CD4-positive, alpha-beta T cell treated with Interleukin-21 for 1 hour (primary cell): ENCODE measurements at places on chromosomes 4 and X.

GRCh38 chr4:83768146-83768545, 232.2 kb downstream of the GPAT3 start:
- DNase-seq: no peak

DNA sequence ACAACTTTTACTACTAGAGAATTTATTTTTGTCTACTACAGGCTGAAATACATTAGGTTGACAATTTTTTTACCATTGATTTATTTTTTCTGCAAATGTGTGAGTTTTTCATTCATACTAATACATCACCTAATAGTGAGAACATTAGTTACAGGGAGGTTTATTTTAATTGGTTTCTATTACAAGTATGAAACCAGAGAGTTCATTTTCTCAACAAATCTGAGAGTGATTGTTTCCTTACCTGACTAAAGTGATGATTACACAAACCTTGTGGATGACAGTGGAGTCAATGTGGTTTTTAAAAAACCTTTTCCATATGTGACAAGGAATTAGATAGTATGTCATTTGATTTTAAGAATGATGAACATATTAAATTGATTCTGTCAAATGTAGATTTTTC, 227.4 kb downstream of the PALLD start:
- no peak for DNase-seq

- DNase-seq: no peak
These were observed 40.8 kb downstream of the VSIG4 start for GRCh38 chrX:65999029-65999562.

- no peak for DNase-seq
These were observed 30.5 kb downstream of the PAGE2 start for GRCh38 chrX:55119271-55119670.

DNA sequence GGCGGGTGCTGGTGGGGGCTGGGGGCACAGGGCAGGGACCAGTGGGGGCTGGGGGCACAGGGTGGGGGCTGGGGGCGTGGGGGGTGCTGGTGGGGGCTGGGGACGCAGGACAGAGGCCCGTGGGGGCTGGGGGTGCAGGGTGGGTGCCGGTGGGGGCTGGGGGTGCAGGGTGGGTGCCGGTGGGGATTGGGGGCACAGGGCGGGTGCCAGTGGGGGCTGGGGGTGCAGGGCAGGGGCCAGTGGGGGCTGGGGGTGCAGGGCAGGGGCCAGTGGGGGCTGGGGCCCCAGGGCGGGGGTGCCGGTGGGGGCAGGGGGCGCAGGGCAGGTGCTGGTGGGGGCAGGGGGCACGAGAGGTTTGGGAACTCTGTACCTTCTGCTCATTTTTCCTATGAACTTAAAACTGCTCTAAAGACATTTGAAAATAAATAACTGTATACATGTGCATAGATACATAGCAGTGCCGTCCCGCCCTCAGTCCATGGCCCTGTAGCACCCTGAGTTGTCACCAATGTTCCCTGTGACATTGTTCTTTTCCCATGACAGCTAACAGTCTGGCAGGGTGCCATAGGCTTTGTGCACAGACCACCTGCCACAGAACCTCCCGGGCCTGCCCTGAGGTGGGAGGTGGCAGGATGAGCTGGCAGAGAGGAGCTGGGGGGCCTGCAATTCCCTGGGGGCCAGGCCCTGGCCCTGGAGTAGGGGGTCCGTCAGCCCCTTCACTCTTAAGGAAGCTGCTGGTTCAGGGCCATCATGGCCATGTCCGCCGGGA, 35.6 kb upstream of the ADRA2C start:
- no peak for DNase-seq

DNA sequence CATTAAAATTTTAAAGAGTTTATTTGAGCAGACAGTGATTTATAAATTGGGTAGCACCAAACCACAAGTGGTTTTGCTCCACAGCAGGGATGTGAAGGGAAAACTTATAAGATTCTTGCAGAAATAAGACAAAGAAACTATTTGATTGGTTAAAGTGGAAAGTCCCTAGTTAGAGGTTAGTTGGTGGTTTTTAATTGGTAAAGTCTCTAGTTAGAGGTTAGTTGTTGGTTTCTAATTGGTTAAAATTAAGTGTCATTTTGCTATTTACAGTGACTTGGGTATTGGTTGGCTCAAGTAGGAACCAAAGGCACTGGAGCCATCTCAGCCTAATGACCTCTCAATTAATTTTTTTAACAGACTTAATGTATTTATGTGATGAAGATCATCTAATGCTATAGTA, 23.0 kb downstream of the ATG4A start:
- DNase-seq: no peak

GRCh38 chr4:53453385-53453784, 75.9 kb downstream of the FIP1L1 start:
- DNase-seq: no peak

DNA sequence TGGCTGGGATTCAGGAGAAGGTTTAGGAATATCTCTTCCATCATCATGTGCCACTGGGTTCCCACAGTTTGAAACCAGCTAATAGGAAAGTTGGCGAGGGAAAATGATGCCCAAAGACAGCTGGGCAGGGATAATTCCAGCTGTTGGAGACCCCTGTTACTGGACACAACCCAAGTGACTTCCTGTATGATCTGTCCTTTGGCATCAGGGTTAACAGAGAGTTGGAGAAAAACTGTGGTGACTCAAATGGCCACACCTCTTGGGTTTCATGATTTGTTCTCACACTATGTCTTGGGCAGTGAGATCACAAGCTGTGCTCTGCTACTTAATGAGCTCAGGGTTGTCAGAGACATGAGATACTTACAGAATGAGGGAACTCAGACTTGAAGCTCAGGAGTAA, 3.8 kb downstream of the FGF16 start:
- no peak for DNase-seq

- no peak for DNase-seq
These were observed 327.8 kb downstream of the CAMK2D start for GRCh38 chr4:113433536-113434246.

DNA sequence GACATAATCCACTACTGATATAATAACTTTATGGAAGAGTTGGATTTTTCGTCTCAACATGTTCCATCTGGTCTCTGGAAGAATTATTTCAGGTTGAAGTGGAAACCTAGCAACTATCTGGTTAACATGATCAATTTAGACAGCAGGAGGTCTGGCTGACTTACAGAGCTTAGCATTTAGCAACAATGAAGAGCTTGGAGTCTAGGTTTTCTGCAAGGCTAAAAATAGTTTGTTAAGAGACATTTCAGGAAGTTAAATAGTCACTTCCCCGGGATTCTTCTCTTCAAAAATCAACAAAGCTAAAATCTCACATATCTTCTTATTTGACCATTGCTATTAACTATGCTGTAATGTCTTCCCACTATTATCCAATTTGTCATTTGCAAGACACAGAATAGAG, 418.6 kb upstream of the DIPK2B start:
- no peak for DNase-seq

GRCh38 chrX:17713288-17713687, 24.0 kb upstream of the SCML1 start:
- no peak for DNase-seq

- DNase-seq: no peak
These were observed 186.9 kb downstream of the FRMPD4 start for GRCh38 chrX:12325171-12325570.

DNA sequence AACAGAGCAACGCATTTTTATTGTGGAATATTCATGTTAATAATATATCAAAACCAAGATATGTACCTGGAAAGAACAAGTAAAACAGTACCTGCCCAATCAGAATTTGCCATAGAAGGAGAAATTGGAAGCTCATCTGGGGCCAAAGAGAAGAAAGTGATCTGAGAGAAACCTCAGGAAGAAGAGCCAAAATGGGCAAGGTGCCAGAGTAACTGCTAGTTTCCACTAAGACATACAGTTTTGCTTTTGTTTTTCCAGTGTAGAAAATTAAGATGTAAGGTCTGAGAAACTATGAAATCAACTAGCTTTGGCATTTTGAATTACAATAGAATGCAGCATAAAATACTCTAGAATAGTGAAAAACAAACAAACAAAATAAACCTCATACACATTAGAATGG, 2201.2 kb downstream of the ARAP2 start:
- DNase-seq: no peak

- DNase-seq: no peak
These were observed 218.3 kb upstream of the ZC4H2 start for GRCh38 chrX:65194547-65194946.

DNA sequence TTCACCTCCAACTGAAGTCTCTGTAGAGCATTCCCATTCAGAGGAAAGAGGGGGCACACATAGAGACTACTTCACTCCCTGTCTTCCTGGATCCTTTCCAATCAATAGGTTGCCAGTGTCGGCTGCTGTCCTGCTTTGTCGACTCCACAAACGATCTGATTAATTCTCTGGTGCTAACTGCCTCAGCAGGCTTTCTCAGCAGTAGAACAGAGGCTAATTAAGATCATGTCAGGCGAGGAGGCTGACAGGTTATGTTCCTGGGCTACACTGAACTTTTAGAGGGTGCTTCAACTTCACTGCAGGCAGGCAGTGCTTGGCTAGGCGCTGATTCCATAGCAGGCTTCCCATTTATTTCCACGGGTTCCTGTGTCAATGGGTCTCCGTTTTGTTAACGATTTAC, 79.2 kb downstream of the GRIA3 start:
- no peak for DNase-seq

- no peak for DNase-seq
These were observed 7.1 kb downstream of the TBX22 start for GRCh38 chrX:80021621-80022020.

DNA sequence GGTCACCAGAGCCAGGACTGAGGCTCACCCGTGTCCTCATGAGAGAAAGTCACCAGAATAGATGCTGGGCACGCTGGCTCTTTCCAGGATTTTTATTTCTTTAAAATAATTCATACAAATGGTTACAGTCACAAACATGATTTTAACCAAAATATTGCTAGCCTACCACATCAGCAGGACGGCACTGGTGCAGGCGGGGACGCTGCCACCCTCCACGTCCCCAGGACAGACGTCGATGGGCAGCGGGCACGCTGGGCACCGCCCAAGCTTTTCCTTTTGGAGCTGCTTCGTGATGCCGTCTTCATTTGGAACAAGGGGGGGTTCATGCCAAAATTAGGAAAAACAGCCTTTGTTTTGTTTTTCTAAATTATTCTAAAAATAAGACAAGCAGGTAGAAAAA, 37.6 kb downstream of the CTBP1 start:
- DNase-seq: no peak

DNA sequence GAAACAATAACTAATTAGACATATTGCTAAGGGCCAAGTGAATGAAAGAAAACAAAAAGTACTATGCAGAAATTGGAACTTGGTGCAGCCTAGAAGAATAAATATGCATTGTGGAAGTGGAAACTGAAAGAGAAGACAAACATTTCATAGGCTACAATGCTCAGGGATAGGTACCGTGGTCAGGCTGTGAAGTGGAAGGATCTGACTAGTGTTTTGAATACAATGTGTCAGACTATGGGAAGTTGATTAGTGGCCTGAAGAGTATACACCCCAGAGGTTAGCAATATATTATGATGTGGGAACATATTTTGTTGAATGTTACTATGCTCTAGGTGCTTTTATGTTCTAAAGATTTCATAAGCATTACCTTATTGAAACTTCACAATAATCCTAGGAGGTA, 36.8 kb downstream of the GPRIN3 start:
- no peak for DNase-seq

- DNase-seq: no peak
These were observed 67.2 kb downstream of the RPS3A start for GRCh38 chr4:151166636-151167035.

DNA sequence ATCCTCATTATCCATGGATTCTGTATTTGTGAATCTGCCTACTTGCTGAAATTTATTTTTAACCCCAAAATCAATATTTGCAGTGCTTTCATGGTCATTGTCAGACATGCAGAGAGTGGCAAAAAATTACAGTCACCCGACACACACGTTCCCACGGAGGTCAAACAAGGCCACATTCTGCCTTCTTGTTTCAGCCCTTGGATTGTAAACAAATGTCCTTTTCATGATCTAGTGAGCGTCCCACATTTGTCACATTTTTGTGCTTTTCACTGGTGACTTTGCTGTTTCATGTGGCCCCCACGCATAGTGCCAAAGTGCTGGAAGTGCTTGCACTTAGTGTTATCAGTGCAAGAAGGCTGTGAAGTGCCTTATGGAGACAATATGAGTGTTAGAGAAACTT, 45.0 kb downstream of the SOD3 start:
- DNase-seq: no peak

- DNase-seq: no peak
These were observed 133.7 kb upstream of the CPXCR1 start for GRCh38 chrX:88613338-88613737.

DNA sequence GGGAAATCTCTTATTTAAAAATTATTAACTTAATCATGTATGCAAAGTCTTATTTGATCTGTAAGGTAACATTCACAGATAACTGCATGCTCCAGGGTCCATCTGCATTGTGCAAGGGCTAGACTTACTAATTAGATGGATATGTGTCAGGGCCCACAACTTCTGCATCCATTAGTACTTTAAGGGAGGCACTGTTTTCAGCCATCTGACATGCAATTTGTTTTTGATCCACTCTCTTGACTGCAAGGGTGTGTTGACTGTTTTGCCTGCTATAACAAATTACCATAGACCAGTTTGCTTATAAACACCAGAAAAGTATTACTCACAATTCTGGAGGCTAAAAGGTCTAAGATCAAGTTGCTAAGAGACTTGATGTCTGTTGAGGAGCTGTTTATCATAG, 542.1 kb upstream of the HS3ST1 start:
- no peak for DNase-seq

DNA sequence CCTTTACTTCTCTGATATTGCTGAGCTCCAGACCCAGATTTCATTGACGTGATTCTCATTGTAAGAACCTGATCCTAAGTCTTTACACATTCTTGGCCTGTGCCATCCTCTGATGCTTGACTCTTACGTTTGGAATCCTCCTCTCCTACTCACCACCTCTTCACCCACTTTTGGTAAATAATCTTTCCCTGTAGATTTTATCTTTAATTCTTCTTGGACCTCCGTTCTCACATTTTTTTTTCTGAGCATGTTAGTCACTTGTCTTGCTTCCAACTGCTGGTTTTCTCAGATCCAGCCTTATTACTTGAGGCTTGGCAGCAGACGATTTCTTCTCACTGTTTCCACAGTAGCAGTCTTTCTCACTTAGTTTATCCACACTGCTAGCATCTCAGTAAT, 12.4 kb upstream of the SH3RF1 start:
- DNase-seq: no peak

DNA sequence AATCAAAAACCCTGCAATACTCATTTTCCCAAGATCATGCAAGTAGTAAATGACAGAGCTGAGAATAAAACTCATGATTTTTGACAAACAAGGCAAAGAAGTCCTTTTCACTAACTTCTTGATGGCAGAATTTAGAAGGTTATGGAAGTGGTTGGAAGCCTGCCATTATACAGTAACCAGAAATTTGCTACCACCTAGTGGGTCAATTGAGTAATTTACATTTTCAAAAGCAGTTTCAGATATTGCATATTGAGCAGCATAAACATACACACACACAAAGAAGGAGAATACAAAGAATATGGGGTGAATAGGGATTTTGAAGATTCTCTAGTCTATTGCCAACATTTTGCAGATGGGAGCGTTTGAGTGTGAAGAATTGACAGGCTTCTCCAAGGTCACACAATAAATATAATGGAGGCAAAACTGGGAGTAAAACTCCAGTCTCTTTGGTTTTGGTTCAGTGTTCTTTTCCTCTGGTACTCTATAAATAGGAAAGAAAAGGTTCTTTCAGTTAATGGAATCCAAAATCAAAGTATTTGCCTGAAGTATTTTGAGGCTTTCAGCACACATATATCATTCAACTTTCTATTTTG, 70.2 kb downstream of the GC start:
- DNase-seq: peak; percentile 42
